ENCODE measurements at places on chromosomes 2 and 18. TPM values are rescaled to one million over a fixed set of nuclear protein-coding genes. Genes with fewer than 3 reads are reported as not detected.
A peak's percentile ranks its signal among the peaks of the same experiment; 100 is the strongest.

- DNase-seq: no peak
Observed at GRCh38 chr2:226884166-226884565, 48.3 kb downstream of the RHBDD1 start.

DNA sequence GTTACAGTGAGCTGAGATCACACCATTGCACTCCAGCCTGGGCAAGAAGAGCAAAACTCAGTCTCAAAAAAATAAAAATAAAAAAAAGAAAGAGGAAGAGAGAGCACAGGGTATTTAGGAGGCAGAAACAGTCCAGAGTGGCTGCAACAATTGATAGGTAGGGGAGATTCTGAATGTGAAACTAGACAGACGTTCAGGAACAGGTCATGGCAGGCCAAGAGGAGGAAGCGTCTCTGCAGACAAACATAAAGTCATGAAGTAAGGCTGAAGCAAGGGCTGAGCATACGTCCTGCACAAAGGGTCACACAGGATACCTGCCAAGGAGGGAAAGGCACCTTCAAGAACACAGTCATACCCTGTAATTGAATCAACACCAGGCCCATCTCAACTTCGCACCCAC lies 64.1 kb upstream of the ZNF532 start:
- DNase-seq: no peak

GRCh38 chr2:190404487-190404886 lies 3.7 kb upstream of the MFSD6 start:
- DNase-seq: no peak

DNA sequence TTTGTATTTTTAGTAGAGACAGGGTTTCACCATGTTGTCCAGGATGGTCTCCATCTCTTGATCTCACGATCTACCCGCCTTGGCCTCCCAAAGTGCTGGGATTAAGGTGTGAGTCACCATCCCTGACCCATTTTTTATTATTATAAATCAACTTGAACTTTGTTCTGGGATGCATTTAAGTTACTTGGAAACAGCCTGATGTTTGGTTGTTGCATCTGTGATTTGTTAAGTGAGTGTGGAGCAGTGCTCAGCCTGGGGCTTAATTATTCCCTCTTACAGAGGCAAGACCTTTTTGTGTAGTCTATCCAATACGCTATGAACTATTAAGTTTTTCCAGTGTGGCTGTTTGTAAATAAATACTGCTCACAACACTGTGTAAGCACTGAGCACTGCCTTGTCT lies 32.6 kb downstream of the MTA3 start:
- no peak for DNase-seq

DNA sequence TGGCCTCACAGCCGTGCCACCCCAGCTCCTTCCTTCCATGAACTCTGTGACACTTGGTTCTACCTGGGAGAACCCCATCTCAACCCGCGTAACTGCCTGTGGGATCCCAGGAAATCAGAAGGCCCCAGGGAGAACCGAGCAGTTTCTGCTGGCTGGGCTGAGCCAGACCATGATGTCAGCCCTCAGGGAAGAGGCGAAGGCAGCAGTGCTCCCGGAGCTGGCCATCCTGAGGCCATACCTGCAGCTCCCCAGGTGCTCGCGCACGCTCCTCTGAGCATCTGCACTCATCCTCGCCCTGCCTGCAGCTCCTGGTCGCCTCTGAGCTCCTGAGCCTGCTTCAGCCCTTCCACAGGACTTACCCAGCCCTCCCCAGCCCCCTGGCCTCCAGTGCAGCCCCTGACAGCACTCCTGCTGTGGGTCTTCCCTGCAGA lies 186.1 kb downstream of the SEPTIN10 start:
- DNase-seq: no peak

- DNase-seq: no peak
Observed at GRCh38 chr2:104678181-104678580, 175.7 kb upstream of the POU3F3 start.

DNA sequence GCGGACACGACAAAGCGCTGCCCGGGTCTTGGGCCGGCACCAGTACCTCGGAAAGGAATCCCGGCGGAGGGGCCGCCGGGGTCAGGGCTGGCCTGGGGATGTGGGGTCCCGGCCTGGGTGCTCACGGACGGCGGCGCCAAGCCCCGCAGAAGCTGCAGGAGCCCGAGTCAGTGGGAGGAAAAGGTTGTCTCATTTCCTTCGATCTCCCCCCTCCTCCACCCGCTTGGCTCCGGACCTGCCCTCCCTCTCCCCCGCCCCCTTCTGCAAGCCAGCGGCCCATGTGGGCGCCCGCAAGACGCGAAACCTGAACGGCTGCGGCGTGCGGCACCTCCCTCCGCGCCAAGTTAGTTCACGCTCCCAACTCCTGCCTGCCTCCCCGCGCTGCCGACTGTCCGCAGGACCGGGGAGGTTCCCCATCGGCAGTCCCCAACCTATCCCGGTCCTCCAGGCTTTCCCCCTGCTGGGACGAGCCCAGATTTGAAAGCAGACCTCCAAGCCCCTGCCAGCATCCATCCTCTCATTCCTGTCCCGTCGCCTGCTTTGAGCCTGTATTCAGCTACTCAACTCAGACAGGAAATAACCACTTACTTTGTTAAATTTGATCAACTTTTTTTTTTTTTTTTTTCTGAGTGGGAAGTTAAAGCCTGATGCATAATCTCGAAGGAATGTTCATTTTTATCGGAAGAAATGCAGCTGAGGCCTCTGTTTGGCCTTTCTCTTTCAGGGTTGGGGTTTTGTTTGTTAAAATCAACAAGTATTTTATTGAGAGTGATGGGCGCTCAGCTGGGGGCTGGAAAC lies at the start of gene EVA1A:
Gene EVA1A, minus strand, starts transcription at position 172 of the 798 bp plus-strand sequence. CDS start 42,799 bp downstream, outside the sequence.
- DNase-seq: peak; percentile 57

DNA sequence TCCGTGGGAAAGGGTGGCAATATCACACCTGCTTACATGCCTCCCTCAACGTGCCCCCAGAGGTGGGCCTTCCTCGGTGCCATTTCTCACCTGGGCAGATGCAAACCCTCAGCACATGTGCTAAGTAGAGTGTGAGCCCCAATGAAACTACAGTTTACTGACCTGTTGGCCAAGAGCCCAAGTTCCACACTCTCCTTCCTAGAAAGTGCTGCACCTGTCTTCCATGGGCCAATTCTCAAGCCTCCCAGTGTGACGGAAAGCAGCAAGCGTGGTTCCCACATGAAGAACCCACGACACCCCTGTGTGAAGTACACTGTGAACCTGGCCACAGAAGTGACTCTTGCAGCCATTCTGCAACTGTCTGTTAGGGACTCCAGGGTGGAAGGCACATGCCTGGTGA lies 73.7 kb downstream of the UXS1 start:
- DNase-seq: no peak

DNA sequence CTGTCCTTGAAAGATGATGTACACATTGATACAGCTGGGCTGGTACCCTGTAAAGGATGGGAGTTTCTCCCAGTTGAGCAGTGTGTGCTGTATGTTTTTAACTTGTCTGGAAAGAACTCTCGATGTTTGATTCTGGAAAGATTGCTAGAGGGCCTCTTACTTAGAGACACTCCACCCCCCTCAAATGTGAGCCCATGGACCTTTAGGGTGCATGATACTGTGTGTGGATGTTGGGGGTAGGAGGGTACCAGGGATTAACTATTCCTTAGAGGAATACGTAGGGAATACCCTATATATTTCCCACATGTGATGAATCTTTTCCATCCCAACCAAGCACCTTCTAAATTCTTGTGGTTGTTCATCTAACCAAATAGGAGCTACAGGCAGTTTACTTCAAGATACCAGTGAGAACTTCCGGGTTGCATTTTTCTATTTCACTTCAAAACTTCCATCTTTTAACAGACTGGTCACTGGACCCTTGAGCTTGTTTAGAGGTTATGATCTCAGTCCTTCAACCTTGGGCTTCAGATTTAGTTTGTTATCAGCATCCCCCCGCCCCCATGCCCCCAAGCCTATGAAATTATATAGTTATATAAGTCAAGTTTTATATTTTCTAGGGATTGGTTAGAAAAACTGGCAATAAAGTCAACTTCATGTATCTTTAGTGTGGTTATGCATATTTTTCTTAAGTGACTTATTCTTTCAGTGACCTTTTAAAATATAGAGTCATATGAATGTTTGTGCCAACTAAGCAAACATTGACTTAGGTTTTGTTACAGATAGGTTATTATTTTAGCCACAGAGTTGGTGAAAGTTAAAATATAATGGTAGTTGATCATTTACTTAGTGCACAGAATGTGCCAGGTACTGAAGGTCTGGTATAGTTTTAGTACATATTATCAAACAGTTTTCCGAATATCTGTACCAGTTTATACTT lies 18.2 kb downstream of the AFTPH start:
- DNase-seq: no peak

DNA sequence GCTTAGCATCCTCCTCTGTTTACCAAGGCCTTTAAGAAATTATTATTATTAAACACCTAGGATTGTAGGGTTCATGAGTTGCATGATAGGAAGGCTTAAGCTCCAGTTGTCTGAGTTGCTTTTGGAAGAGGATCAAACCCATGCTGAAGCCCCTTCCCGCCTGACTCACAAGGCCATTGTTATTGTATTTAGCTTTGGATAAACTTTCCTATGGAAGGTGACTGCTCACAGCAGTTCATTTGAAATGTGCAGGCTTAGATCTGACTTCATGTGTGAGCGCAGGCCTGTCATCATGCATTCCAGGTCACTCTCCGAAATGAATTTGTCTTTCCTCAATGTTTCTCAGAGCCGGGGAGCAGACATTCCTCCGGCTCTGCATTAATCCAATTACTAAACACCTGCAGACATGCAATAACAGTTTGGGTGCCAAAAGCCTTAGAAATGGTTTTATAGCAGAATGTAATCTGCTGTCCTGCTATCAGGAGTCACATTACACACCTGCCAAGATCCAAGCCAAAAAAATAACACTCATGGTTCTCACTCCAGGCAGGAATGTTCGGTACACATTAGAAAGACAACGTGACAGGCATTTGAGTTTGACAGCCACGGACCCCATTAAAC lies 119.9 kb downstream of the OSR1 start:
- DNase-seq: no peak

- no peak for DNase-seq
Observed at GRCh38 chr2:71455011-71455740, 1.8 kb downstream of the DYSF start.

GRCh38 chr2:182023235-182023634 lies 37.6 kb downstream of the PPP1R1C start:
- DNase-seq: no peak

- no peak for DNase-seq
Observed at GRCh38 chr2:122960759-122961641, 1064.1 kb upstream of the CNTNAP5 start.

DNA sequence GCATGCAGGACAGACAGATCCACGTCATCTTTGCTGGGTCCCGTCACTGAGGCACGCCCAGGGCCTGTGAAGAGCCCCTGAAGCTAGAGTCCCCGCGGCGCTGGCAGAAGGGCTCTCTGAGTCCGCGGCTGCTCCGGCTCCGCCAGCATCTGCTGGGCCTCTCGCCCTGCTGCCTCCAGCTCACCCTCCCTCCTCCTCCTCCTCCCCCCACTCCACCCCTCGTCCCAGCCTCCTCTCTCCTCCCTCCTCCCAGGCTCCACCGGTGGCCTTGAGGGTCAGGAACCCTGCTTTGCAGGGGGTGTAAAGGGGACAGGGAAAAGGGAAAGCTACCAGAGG lies at the start of gene TNS1:
Gene TNS1, minus strand, starts transcription at position 151 of the 336 bp plus-strand sequence. Its CDS starts 123 bp downstream, at position 28.
- DNase-seq: no peak

- DNase-seq: no peak
Observed at GRCh38 chr18:25352629-25353005, 651 bp upstream of the ZNF521 start.

DNA sequence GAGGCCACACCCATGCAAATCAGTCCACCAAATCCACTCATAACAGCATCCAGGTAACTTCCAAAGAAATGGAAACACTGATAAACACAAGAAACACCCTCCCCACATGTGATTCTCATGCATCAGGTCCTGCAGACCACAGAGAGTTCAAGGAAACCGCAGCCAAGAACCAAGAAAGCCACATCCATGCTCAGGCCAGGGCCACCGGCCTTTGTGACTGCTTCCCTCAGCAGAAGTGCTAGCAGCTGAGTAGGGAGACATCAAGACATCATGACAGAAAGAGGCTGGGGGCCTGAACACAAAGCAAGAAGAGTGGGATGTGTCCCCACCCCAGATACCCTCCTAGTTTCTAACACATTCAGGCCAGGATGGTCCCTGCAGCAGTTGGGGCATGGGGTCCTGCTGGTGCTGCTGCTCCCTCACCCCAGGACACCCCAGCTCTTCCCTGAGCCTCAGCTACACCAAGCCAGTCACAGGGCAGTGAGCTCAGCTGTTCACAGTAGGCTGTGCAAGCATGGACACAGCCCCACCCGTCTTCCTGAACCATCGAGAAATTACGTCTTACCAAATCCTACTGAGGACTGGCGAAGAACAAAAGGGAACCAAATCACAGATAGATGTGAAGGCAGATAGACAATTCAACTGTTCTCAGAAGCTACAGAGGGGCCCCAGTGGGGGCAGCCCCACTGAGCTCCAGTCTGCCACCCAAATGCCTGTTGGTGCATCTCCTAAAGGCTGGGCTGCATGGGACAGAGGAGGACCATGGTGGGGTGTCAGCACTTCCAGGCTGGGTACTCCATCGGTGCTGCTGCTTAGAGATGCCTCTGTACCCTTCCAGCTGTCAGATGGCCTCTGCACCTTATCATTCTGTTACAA lies 60.9 kb downstream of the HDAC4 start:
- DNase-seq: no peak

GRCh38 chr2:168182550-168183249 lies 64.7 kb downstream of the STK39 start:
- DNase-seq: no peak

GRCh38 chr2:25430556-25430955 lies 88.8 kb upstream of the DNMT3A start:
- DNase-seq: no peak

- no peak for DNase-seq
Observed at GRCh38 chr2:65027616-65028244, 28.5 kb upstream of the CEP68 start.

- no peak for DNase-seq
Observed at GRCh38 chr18:78408623-78409022, 571.0 kb upstream of the SALL3 start.

DNA sequence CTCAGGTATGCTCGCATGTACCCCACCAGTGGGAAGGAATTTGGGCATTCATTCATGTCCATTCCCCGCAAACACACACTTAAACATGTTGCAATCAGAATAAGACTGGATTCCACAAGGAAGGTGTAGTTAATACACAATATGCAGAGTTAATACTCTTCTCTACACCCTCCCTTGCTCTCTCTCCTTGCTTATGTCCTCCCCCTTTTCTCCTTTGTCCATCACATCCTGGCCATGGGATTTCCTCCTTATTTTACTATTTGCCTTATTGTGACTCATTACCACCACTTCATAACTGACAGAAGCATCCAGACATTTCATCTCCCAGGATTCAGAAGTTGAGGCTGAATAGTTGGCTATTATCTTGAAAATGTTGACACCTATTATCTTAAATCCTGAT lies 473.8 kb upstream of the SPHKAP start:
- no peak for DNase-seq

GRCh38 chr18:6610466-6610865 lies 119.0 kb upstream of the ARHGAP28 start:
- DNase-seq: no peak

- no peak for DNase-seq
Observed at GRCh38 chr18:14975431-14975830, 227.5 kb downstream of the ANKRD30B start.

- no peak for DNase-seq
Observed at GRCh38 chr18:49547701-49548100, 14.2 kb upstream of the LIPG start.

Gene KCNG2
- total RNA-seq: not detected

Gene SERPINB5
- total RNA-seq: 0.07 TPM

Gene MARCO
- total RNA-seq: not detected

Gene COL3A1
- 0.92 TPM for total RNA-seq

Gene SERPINB3
- total RNA-seq: not detected

Gene SP140L
- total RNA-seq: 8.2 TPM

Gene CNRIP1
- 40.0 TPM for total RNA-seq

Gene LRRTM4
- total RNA-seq: not detected

Gene DAPL1
- not detected for total RNA-seq

Gene GMCL1
- total RNA-seq: 10.2 TPM

Gene TCF23
- total RNA-seq: not detected

Gene FBXO48
- total RNA-seq: 0.20 TPM
